ENCODE measurements at places on chromosomes 7 and 10.

DNA sequence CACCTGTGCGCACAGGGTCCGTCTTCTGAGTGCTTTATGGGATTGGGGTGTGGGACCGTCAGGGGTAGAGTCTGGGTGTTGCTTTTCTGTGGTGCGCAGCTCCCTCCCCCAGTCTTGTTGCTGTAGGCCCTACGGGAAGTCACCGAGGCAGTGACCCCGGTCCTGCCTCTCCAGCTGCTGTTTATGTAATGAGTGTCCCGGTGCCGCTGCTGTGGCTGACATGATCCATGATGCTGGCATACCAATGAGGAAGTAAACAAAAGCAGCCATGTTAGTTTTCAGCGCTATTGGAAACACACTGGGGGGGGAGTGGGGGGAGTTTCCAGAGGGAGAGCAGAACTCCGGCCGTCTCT lies 1.1 kb downstream of the TRIM8 start:
- DNase-seq, result peak; percentile 65

GRCh38 chr7:45155941-45156340 lies 1.6 kb upstream of the RAMP3 start:
- no peak for DNase-seq

GRCh38 chr7:2823130-2823529 lies 21.0 kb downstream of the GNA12 start:
- no peak for DNase-seq

DNA sequence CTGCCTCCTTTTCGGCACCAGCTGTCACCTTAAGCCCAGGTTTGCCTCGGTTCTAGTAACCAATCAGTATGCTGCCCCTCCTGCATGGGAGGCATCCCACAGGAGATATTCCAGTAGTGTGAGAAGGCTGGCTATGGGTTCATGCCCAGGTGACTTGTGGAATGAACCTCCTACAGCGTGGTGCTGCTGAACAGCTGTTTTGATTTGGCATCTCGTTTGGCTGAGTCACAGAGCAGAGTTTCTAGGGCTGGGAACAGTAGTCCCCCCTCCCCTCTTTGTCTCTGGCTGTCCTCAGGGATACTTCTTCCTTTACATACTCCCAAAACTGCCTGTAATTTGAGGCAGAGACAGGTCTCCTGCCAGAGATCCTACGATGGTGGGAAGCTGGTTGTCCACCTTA lies 16.1 kb downstream of the R3HCC1L start:
- no peak for DNase-seq

- DNase-seq, result peak; percentile 93
These were observed at the start of gene ARF5 for GRCh38 chr7:127588019-127588696. Gene ARF5, plus strand, starts transcription at chr7:127588411. Its CDS starts 88 bp downstream, at chr7:127588499.
